Heart left ventricle (tissue), 16 donors: ENCODE measurements at places on chromosomes 11 and 22. TPM values are rescaled to one million over a fixed set of nuclear protein-coding genes. Genes with fewer than 3 reads are reported as not detected.

Gene BBS1
- 11.9 TPM for polyA plus RNA-seq

DNA sequence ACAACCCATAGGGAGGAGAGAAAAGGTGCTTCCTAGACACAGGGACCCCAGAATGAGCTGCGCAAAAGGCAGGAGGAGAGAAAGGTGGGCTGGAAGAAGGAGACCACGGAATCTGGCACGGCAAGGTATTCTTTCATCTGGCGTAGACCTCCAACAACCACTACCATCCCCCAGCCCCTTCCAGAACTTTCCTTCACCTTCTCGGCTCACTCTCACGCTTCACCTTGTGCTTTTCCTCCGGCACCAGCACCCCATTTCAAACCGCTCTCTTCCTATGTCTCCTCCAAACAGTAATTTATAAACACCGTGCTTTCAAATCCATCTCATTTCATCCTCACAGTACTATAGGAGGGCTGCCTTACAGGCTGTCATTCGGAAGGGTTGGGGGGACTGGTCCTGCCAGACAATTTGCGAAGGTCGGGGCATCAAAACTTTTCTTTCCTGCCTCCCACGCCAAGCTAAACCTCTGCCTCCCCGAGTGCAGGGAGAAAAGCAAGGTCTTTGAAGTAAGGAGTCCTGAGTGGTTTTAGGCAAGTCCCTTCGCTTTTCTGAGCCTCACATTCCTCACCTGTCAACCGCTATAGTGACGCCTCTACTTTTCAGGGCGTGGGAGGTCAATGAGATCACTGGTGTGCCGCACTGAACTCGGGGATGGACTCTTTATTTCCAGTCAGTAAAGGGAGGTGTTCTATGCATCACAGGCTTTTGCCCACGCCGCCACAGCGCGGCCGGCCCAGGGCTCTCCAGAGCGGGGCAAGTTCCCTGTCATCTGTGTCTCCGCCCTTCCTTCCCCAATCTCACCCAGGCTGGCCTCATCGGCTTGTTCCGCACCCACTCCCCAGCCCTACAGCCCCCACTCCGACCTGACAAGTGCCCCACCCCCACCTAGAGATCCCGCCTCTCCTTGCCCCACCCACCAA, 800 bp downstream of the KCTD21 start:
- peaks cover 13% of the 10 kb centered on the region for H3K36me3 ChIP-seq
- no peaks in the 10 kb centered on the region for H3K27me3 ChIP-seq
- DNase-seq = peak; percentile 14
- peak overlapping the region; percentile 92 for H3K27ac ChIP-seq

- no peak overlapping the region for H3K27ac ChIP-seq
- H3K36me3 ChIP-seq = no peaks in the 10 kb centered on the region
- H3K27me3 ChIP-seq = no peaks in the 10 kb centered on the region
- no peak overlapping the region for H3K4me3 ChIP-seq
- H3K4me1 ChIP-seq = no peaks in the 10 kb centered on the region
- DNase-seq = peak; percentile 30
Observed at GRCh38 chr22:48712558-48713271, 1115.0 kb downstream of the BRD1 start.

GRCh38 chr11:102192349-102193066, 82.3 kb downstream of the YAP1 start:
- peaks cover 14% of the 10 kb centered on the region for H3K4me1 ChIP-seq
- H3K27ac ChIP-seq = no peak overlapping the region
- H3K4me3 ChIP-seq = no peak overlapping the region
- DNase-seq = no peak
- H3K27me3 ChIP-seq = no peaks in the 10 kb centered on the region

Gene TIGD3
- 0.42 TPM for polyA plus RNA-seq

- no peak for DNase-seq
- H3K4me3 ChIP-seq = no peak overlapping the region
- no peak overlapping the region for H3K27ac ChIP-seq
- H3K4me1 ChIP-seq = no peaks in the 10 kb centered on the region
- H3K36me3 ChIP-seq = no peaks in the 10 kb centered on the region
- no peaks in the 10 kb centered on the region for H3K27me3 ChIP-seq
Observed at GRCh38 chr11:79363861-79364378, 76.9 kb downstream of the TENM4 start.

DNA sequence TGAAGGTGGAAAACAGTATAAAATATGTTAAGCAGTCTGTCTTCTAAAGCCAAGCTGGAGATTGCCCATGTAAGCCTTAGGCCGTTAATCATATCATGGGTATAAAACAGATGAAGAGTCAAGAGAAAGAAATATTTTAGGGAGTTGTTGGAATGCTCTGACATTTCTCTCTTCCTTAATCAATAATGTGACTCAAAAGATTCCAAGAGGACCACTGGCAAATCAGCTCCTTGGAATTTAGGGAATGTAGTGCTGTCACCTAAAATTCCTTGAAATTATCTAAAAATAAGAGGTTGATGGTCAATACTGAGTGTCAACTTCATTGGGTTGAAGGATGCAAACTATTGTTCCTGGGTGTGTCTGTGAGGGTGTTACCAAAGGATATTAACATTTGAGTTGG, 525.9 kb downstream of the KCNA4 start:
- H3K27me3 ChIP-seq = no peaks in the 10 kb centered on the region
- no peak overlapping the region for H3K4me3 ChIP-seq
- no peak for DNase-seq

Gene CLMP
- 1.9 TPM for polyA plus RNA-seq

DNA sequence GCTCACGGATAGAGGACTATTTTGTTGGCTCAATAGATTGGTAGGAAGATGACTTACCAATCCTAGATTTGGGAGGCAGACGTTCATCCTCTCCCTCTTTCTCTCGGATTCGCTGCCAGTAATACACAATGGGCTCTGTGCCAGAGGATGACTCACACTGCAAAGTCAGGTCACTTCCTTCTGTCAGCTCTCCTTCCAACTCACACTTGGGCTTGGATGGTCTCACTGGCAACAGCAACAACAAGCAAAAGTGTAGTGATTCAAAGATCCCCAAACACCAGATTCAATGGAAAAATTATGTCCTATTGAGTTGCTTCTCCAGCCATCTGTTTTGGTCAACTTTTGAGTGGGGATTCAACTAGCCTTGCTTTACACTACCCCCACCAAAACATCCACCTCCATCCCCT, 21.7 kb upstream of the HSPA8 start:
- DNase-seq = peak; percentile 89
- H3K4me1 ChIP-seq = peaks cover 8% of the 10 kb centered on the region
- no peaks in the 10 kb centered on the region for H3K36me3 ChIP-seq

- no peaks in the 10 kb centered on the region for H3K36me3 ChIP-seq
- H3K4me3 ChIP-seq = no peak overlapping the region
- no peak overlapping the region for H3K27ac ChIP-seq
Observed at GRCh38 chr11:76623171-76623883, 47.2 kb downstream of the LRRC32 start.

GRCh38 chr11:78234006-78234405, 45.3 kb downstream of the USP35 start:
- peaks cover 10% of the 10 kb centered on the region for H3K4me1 ChIP-seq
- H3K4me3 ChIP-seq = no peak overlapping the region
- no peak overlapping the region for H3K27ac ChIP-seq
- no peak for DNase-seq
